SJSA1 (cell line): ENCODE measurements at places on chromosomes 1 and 21.

DNA sequence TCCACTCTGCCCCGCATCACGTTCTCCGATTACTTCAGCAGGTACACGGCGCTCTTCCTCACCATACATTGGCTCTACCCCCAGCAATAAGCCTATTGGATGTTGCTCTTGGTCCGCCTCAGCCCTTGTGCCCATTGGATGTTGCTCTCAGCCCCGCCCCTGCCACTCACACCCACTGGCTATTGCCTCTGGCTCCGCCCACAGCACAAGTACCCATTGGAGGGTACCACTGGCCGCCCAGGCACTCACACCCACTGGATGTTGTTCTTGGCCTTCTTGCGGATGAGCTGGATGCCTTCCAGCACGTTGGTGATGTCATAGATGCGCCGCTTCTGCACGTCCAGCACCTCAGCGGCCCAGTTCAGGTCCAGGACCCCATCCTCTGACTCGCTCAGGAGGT is 9.4 kb downstream of the E2F2 start:
- DNase-seq: no peak

DNA sequence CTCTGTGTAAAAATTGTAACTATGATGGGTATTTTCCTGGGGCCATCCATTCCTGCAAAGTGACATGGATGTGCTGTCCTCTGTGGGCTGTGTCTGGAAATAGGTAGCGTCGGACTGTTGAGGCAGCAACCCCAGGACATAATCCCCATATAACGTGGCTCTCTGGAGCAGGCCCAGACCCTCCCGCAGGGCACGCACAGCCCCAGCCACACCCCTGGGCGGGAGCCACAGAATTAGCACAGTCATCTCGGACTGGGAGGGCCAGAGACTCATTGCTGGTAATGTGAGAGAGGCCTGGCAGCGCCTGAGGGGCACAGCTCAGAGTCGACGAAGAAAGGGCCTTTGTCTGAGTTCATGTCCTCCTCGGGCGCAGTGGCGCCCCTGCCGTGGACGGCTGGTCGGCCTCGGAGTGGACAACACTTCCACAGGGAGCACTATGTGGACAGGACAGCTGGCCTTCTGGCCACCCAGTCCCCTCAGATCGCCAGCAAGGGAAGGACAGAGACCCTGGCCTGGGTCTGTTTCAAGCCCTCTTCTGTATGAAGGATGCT is 20.1 kb downstream of the SIM2 start:
- DNase-seq: no peak

GRCh38 chr1:152218762-152219436 is 5.1 kb downstream of the HRNR start:
- DNase-seq: no peak

GRCh38 chr1:183234660-183235476 is 48.8 kb downstream of the LAMC2 start:
- peak; percentile 85 for DNase-seq

- peak; percentile 19 for DNase-seq
These were observed 340.0 kb downstream of the NPHP4 start for GRCh38 chr1:5651964-5652821.

DNA sequence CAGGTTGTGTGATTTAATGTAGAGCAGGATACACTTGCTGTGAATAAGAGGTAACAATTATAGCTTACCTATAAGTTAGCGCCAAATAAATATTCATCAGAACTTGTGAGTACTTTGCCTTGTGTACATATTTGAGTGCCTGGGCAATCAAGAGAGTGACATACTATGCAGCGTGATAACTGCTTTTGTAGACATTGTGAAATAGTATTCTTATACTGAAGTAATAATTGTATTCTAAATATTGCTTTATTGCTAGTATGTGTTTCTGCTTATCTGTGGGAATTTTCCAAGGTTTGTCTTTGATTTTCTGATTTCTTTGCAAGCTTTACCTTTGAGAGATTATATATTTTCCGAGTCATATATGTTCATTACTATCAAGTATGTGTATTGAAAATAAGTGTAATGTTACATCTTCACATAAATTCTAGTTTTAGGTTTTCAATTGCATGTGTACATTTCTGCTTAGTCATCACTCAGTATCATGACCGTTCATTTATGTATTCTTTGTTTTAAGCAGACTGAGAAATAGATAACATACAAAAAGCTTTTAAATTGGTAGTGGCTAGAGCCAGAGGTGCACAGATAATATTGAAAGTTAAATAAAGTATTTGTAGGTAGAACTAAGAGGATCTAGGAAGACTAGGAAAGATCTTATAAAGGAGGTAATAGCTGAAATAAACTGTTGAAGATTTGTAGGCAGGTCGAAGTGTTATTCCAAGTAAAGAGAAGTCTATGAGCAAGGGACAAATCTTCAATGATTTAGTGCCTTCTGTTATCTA is 19.5 kb downstream of the USP25 start:
- DNase-seq: no peak

DNA sequence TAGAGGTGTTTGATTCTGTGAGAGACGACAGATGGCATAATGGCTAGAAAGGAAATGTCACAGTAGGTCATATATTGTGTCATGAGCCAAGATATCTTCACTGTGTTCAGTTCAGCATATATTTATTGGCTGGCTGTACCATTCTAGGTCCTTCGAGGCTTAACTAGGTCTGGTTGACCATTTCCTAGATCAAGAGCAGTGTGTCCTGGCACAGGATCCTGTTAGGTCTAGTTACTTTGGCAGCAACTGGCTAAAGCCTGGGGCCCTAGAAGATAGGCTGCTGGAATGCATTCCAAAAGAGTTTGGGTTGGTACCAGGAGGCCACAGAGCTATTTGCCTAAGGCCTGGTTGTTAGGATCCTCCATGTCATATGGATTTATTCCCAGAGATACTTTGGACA is 20.9 kb downstream of the ZBTB40 start:
- no peak for DNase-seq

- DNase-seq: no peak
These were observed 27.7 kb upstream of the C8B start for GRCh38 chr1:56993475-56993874.

DNA sequence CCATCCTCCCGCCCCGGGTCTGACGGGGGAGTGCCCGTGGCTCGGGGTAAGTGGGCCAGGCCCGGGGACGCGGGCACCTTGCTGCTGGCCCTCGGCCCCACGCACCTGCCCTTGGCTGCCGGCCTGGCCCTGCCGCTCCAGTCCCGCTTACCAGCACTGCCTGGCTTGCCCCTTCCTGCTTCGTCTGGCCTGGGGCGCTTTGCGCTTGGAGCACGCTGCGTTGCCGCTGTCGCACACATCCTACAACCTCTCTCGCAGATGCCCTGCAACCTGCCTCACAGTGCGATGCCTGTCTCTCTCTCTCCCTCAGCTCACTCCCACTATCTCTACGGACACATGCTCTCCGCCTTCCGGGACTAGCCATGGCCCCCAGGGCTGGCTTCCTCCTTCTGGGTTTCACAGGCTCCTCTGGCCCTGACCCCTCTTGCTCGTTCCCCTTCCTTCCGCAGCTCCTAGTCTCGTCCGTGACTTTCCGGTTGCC is 9.7 kb downstream of the MYOG start:
- DNase-seq: no peak

GRCh38 chr1:224543453-224543852 is 72.7 kb upstream of the CNIH3 start:
- DNase-seq: no peak

DNA sequence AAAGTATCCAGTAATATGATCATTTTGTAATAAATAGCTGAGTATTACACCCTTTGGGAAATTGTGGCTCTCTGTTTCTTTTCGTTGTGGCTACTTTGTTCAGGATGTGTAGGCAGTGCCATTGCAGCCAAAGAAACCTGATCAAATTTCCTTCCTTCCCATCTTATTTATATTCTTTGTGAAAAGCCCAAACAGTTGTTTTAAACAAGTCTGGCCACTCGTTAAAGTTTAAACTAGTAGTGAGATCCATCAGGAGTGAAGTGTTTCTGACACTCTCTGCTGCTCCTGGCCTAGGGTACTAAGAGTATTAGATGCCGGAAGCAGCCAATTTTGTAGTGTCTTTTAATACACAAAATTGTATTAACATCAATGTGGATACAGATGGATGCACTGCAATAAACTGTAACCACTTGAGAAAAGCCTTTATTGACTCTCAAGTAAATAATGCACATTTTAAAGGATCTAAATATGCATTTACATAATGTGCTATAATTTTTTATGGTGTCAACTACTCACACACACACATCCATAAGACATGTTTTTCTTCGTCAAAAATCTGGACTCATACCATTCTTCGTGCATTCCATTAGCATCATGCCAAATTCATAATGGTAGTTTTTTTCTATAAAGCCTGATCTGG is 317.9 kb downstream of the NFIA start:
- DNase-seq: no peak

GRCh38 chr1:54220004-54220811 is 20.2 kb downstream of the MRPL37 start:
- DNase-seq: no peak

DNA sequence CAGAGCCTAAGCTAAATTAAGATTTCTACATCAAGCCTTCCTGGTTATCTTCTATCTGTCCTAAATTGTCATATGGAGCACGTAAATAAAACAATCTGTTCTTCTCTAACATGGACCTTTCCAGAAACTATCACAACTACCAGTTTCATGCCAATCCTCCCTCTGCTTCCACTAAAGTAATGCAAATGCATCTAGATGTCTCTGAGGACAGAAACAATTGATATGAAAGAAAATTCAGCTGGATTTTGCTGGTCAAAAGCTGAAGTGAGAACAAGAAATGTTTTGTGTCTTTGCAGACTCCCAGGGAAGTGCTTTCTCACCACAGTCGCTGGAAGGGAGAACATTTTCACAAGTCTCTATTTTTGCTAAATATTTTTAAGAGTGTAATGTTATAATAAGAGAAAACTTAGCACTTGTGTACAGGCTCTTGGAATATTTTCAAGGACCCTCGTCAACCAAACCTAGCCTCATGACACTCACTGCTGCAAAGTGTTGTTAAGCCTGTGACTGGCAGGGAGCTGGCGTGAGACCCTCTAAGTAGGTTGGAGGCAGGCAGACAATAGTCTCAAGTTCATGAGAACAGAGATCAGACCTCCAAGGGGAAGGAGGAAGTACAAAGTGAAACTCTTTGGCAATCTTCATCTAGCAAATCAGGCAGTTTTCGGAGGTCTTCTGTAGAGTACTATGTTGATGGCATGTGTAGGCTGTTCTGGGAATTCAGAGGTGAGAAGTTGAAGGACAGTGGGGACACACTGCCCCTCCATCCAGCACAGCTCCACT is 38.8 kb downstream of the DNASE2B start:
- DNase-seq: no peak

- no peak for DNase-seq
These were observed 1.2 kb downstream of the LRIG2 start for GRCh38 chr1:113074237-113074636.

DNA sequence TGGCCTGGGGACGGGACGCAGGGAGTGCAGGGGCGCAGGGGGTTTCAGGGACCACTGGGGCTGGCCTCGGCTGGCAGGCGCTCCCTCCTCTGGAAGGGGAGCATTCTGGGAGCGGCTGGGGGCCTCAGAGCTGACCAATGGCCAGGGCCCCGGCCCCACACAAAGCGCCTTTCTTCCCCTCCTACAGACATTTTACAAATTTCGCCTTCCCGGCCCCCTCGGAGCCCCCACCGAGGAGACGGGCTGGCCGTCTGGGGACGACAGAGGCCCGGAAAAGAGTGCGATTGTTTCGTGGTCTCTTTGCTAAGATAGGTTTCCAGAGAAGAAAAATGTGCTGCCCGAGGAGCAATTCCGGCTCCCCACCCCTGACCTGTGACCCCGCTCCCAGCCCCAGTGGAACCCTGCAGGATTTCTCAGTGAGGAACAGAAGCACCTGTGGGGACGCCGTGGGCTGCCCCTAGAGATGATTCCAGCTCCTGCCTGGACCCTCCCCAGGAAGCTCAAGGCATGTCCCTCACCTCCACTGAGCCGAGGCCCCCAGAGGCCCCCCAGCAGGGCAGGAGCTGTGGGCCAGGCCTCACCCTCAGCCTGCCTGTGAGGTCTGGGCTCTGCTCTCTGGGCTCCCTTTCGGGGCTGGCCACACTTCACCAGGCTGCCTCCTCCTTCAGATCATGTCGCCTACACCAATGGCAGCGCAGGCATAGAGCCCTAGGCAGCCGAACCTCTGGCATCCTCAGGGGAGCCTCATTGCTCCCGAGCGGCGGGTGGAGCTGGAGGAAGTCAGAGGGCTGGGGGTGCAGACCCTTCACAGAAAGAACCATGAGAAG is 15.0 kb upstream of the PLEKHG5 start:
- no peak for DNase-seq

GRCh38 chr1:117241512-117241911 is 30.8 kb upstream of the VTCN1 start:
- DNase-seq: no peak

- DNase-seq: no peak
These were observed 442.9 kb downstream of the PTPRC start for GRCh38 chr1:199081739-199082138.

DNA sequence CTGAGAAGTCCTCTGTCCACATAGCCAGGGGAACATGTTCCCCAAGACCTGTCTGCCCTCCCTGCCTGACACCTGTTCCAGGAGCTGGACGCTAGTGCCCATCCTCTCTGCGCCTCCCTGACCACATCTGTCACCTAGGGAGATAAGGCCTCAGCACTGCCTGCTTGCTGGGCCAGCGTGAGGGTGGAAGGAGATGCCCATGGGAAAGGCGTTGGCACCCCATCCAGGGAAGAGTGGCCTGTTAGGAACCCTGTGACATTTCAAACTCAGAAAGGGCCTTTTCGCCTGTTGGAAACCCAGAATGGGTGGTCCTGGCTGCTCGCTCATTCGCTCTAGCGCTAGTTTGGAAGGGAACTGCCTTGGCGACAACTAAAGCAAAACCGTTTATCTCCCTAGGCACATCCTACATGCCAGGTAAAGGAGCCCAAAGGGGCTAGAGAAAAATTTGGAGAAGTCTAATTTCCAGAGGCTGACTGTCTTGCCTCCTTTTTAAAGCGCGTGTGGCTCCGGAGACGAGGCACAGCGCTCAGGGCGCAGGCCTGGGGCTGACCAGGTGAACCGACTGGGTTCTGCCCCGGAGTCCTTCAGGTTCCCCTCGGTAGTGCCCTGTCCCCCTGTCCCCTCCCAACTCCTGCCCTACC is 410 bp downstream of the ACTA1 start:
- no peak for DNase-seq

DNA sequence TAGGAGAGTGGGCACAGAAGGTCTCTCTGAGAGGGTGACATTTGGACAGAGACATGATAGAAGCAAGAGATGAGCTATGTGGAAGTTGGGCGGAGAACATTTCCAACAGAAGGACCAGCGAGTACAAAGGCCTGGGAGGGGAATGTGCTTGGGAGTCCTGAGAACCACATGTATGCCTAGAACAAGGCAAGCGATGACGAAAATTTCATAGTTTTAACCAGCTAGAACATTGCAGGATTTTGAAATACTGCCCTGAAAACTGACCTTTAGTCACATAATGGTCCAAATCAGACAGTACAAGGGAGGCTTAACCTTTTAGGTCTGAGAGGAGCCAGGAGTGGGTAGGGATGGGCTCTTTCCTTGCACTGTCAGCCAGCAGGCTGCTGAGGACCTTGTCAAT is 68.0 kb downstream of the MRPS6 start:
- DNase-seq: no peak

DNA sequence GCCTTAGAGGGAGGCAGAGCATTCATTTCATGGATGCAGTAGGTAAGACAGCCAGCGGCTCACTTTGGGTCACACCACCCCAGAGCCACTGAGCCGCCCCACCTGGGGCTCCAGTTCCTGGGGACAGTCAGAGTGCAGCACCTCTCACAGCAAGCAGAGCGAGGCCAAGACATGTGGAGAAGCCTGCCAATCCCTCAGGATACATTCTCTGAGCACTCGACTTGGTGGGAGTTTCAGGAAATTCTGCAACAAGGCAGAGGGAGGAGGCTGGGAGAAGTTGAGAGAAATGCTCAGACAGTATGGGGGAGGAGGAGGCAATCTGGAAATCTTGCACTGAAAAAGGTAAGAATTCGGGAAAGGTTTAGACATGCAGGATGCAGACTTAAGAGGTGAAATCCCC is 60.8 kb upstream of the WLS start:
- DNase-seq: no peak
